ENCODE measurements at places on chromosomes 4 and X.

GRCh38 chr4:22473268-22473667 lies 42.6 kb downstream of the ADGRA3 start:
- no peak for DNase-seq

- DNase-seq, result no peak
Measured at GRCh38 chr4:170011921-170012628, 14.1 kb downstream of the MFAP3L start.

GRCh38 chr4:16801356-16801755 lies 97.1 kb downstream of the LDB2 start:
- no peak for DNase-seq

DNA sequence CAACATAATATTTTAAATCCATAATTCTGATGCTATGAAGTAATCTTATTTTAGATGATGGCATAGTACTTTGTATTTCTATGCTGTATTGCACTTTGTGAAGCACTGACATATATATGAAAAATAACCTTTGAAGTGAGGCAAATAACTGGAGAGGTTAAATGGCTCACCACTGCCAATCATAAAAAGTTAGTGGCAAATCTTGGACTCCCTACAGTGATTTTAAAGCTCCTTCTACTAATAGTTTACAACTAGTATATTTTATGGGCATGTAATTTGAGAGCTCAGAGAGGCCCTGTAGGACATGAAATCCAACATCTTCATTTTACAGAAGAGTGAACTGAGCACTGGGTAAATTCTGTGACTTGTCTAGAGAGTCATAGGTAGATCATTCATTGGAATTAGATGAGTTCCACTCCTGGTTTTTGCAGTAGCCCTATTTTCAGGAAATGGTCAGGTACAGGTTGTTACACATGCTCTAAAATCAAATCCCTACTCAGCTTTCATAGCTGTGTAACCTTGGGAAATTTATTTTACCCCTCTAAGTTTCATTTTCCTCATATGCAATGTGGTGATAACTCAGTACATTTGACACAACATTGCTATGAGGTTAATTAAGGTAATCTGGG lies 804 bp upstream of the GC start:
- DNase-seq, result no peak

GRCh38 chrX:71366674-71367256 lies 608 bp downstream of the TAF1 start:
- peak; percentile 4 for DNase-seq

DNA sequence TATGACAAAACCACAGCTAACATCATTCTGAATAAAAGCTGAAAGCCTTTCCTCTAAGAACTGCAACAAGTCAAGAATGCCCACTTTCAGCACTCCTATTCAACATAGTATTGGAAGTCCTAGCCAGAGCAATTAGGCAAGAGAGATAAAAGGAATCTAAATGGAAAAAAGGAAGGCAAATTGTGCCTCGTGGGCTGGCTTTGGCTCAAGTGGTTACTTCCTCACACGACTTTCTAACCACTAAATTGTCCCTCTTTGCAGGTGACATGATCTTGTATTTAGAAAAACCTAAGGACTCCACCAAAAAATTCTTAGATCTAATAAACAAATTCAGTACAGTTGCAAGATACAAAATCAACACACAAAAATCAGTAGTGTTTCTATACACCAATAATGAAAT lies 57.2 kb downstream of the SCML2 start:
- DNase-seq, result no peak

All from ACHN (cell line).